ENCODE measurements at places on chromosomes 13 and 19.

DNA sequence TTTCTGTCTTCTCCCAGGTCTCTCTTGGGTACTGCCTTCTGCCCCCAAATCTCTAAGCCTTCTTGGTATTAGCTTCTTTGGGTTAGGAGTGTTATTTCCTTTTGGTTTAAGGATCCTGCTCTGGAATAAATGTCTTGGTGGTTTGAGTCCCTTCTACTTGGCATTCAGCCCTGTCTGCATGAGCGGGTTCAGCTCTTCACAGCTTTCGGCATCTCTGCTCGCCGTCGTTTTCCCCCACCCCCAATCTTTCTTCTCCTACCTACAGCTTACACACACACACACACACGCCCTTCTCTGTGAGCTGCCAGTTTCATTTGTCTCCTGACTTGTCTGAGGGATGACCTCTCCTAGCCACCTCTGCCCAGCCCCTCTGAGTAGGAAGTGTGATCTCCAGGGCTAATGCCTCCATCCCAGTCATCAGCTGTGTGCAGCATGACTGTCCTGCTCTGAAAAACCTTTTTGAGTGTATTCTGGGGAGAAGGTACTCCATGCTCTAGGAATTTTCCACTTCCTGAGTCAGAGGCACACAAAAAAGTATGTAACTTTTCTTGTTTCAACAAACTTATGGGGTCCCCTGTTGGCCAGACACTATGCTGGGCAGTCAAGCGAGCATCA lies 4.7 kb downstream of the CNOT3 start:
- DNase-seq, result no peak

GRCh38 chr19:9881720-9882119 lies 46.6 kb downstream of the PIN1 start:
- DNase-seq, result no peak

- no peak for DNase-seq
Measured at GRCh38 chr13:91142572-91142971, 204.9 kb upstream of the MIR17HG start.

DNA sequence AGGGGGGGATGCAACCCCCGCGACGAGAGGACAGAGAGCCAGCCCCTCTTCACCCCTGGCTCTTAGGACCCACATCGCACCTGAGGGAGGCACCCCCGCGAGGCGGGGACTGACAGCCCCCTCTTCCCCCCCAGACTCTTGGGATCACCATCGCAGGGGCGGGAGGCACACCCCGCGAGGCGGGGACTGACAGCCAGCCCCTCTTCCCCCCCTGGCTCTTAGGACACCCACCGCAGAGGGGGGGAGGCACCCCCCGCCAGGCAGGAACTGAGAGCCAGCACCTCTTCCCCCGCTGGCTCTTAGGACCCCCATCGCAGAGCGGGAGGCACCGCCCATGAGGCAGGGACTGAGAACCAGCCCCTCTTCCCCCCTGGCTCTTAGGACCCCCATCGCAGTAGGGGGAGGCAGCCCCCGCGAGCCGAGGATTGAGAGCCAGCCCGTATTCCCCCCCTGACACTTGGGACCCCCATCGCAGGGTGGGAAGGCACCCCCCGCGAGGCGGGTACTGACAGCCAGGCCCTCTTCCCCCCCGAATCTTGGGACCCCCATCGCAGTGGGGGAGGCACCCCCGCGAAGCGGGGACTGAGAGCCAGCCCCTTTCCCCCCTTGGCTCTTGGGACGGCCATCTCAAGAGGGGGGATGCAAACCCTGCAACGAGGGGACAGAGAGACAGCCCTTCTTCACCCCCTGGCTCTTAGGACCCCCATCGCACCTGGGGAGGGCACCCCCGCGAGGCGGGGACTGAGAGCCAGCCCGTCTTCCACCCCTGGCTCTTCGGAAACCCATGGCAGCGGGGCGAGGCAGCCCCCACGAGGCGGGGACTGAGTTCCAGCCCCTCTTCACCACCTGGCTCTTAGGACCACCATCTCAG lies 2425.1 kb upstream of the PCDH20 start:
- no peak for DNase-seq
